ENCODE measurements at places on chromosomes 11 and 22.

DNA sequence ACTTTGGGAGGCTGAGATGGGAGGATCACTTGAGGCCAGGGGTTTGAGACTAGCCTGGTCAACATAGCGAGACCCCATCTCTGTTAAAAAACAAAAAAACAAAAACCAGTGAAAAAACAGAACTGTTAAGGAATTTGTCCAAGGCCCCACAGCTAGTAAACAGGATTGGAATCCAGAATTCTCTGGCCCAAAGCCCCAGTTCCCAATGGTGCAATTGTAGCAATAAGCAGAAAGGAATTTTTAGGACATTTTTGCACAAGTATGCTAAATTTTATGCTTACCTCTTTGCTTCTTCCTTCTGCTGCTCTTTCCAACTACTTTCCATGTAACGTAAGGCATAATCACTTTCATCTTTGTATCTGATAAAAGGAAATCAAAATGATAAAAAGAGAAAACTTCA, 11.6 kb downstream of the MISFA start:
- DNase-seq, result no peak

- no peak for DNase-seq
These were observed 27.2 kb downstream of the GRAMD1B start for GRCh38 chr11:123457187-123457770.

- no peak for DNase-seq
These were observed 85.9 kb downstream of the MICAL3 start for GRCh38 chr22:17938484-17938924.

DNA sequence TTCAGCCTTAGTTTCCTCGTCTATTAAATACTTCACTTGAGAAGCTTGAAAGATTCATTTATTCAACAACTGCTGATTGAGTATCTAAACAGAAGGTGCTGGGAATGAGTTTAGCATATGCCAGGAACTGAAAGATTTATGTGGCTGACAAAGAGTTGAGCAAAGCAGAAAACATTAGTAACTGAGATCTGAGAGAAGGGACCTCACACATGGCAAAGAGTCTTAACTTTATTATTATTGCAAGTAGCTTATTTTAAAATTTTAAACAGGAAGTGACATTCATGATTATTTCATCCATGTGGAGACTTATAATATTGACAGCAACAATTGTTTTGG, 133.6 kb downstream of the CASP12 start:
- no peak for DNase-seq

DNA sequence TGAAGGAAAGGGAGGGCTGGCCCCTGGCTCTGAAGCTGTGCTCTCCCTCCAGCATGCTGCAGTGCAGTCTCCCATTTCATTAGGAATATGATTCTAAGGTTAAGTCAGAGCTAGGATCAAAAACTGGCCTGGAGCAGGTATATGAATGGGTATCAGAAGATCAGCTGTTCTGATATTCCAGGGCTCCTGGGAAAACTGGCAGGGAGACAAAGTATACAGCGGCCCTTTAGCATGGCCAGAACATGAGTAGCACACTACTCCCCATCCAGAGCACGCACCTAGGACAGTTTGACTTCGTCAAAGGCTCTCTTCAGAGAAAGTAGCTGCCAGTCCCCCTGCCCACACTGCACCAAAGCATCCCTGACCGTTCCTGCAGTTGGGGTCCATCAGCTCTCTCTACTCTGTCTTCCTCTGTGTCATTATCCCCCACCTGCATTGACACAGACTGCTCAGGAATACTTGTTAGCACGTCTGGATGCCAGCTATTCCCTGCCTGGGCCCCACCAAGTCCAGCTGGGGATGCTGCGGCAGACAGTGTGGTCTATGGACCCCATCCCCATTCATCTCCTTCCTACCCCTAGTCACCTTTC, 4.0 kb upstream of the FCHSD2 start:
- DNase-seq, result no peak
